ENCODE measurements at places on chromosomes 2 and 18. TPM values are rescaled to one million over a fixed set of nuclear protein-coding genes. Genes with fewer than 3 reads are reported as not detected.

GRCh38 chr2:217337771-217338170 lies 477.9 kb upstream of the TNP1 start:
- no peaks in the 10 kb centered on the region for H3K27me3 ChIP-seq
- DNase-seq, result no peak
- no peak overlapping the region for H3K4me3 ChIP-seq
- no peaks in the 10 kb centered on the region for H3K36me3 ChIP-seq
- H3K27ac ChIP-seq, result no peak overlapping the region

GRCh38 chr2:128347701-128348539 lies 29.3 kb upstream of the HS6ST1 start:
- no peaks in the 10 kb centered on the region for H3K36me3 ChIP-seq
- no peak overlapping the region for H3K4me3 ChIP-seq
- no peaks in the 10 kb centered on the region for H3K4me1 ChIP-seq
- DNase-seq, result peak; percentile 5
- no peak overlapping the region for H3K27ac ChIP-seq

The L3MBTL4 gene
- total RNA-seq, result 0.49 TPM

GRCh38 chr2:11546072-11546471 lies 12.2 kb downstream of the GREB1 start:
- no peaks in the 10 kb centered on the region for H3K27me3 ChIP-seq
- no peak overlapping the region for H3K4me3 ChIP-seq
- no peaks in the 10 kb centered on the region for H3K4me1 ChIP-seq
- no peak for DNase-seq
- H3K27ac ChIP-seq, result no peak overlapping the region
- no peaks in the 10 kb centered on the region for H3K36me3 ChIP-seq

The ACVR1C gene
- total RNA-seq, result 6.3 TPM

The CABLES1 gene
- not detected for total RNA-seq

GRCh38 chr18:36786686-36787085 lies 42.1 kb downstream of the TPGS2 start:
- no peaks in the 10 kb centered on the region for H3K4me1 ChIP-seq
- H3K4me3 ChIP-seq, result no peak overlapping the region
- H3K27ac ChIP-seq, result no peak overlapping the region
- H3K27me3 ChIP-seq, result no peaks in the 10 kb centered on the region

DNA sequence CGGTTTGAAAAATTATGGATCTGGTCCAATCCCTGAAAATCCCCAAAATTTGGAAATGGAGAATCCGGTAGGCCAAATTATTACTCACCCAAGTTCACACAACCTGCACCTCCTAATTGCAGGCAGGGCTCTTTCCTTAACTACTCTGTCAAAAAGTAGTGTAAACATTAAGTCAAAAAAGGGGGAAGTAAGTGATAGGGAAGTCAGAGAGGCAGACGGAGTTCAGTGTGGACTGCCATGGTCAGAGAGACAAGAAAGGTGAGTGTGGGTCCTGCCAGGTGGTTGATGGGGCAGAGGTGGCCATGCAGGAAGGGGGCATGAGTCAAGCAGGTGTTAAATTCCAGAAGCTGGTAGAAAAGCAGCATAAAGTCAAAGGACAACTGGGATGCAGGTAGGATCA lies 104.7 kb upstream of the STPG4 start:
- H3K4me3 ChIP-seq, result no peak overlapping the region
- no peak overlapping the region for H3K27ac ChIP-seq
- DNase-seq, result no peak
- H3K27me3 ChIP-seq, result no peaks in the 10 kb centered on the region

The MOB1A gene
- 135 TPM for total RNA-seq

The GCA gene
- 11.9 TPM for total RNA-seq

DNA sequence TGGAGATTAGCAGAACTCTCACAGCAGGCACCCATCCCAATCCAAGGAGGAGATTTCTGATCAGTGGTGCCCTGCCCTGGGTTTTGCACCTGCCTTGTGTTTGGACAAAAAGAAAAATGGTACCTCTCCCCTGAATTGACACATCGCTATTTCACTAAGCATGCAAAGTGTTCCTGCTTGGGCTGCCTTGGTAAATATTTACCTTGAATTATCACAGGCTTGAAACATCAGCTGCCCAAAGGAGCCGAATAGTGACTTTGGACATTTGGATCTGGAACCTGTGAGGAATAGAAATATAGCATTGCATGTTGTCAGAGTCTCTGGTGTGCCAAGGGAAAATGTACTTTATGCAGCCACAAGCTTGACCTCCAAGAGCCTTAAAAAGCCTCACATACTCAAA lies 926.4 kb upstream of the FANCL start:
- no peaks in the 10 kb centered on the region for H3K36me3 ChIP-seq
- H3K4me1 ChIP-seq, result no peaks in the 10 kb centered on the region
- no peak overlapping the region for H3K4me3 ChIP-seq
- no peaks in the 10 kb centered on the region for H3K27me3 ChIP-seq

DNA sequence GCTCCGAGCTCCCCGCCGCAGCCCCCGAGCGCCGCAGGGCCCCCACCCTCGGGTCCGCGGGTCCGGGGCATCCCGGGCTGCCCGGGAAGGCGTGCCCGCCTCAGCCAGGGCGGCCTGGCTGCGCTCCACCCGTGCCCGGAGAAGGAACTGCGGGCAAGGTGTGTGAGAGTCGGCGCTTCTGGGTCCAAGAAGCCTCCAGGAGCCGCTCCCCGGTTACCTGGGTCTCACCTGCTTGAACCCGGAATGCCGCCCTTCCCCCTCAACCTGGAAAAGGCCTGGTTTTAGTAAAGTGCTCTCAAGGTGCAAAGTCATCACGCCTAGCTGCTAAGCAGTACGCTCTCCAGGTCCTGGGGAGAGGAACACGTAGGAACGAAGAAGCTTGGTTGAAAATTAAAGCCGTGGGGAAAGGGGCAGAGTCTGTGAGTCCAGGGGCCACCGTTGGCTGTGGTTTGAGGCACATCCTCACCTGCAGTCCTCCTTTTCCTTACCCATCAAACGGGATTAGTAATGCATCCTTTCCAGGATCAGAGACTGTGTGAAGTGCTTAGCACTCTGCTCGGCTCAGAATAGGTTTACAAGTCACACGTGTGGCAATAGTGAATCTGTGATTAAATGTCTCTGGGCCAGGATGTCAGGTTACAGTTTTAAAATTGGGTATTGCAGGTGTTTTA lies 1.2 kb downstream of the ASAP2 start:
- DNase-seq, result no peak
- H3K27me3 ChIP-seq, result peaks cover 11% of the 10 kb centered on the region
- H3K4me1 ChIP-seq, result peaks cover 12% of the 10 kb centered on the region
- no peak overlapping the region for H3K4me3 ChIP-seq

GRCh38 chr2:151886241-151886640 lies 58.0 kb upstream of the ARL5A start:
- no peaks in the 10 kb centered on the region for H3K36me3 ChIP-seq
- no peak overlapping the region for H3K27ac ChIP-seq
- no peak overlapping the region for H3K4me3 ChIP-seq

DNA sequence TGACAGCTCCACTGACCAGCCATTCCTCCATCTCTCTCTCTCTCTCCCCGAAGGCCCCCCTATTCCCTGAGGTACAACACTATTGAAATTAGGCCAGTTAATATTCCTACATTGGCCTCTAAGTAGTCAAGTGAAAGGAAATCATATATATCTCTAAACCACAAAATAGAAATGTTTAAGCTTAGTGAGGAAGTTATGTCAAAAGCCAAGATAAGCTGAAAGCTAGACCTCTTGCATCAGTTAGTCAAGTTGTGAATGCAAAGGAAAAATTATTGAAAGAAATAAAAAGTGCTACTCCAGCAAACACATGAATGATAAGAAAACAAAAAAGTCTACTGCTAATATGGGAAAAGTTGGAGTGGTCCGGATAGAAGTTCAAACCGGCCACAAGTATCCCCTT lies 301.3 kb upstream of the RBMS1 start:
- no peak overlapping the region for H3K27ac ChIP-seq
- H3K4me1 ChIP-seq, result no peaks in the 10 kb centered on the region
- DNase-seq, result no peak
- no peaks in the 10 kb centered on the region for H3K27me3 ChIP-seq
- H3K4me3 ChIP-seq, result no peak overlapping the region

The COL3A1 gene
- not detected for total RNA-seq

DNA sequence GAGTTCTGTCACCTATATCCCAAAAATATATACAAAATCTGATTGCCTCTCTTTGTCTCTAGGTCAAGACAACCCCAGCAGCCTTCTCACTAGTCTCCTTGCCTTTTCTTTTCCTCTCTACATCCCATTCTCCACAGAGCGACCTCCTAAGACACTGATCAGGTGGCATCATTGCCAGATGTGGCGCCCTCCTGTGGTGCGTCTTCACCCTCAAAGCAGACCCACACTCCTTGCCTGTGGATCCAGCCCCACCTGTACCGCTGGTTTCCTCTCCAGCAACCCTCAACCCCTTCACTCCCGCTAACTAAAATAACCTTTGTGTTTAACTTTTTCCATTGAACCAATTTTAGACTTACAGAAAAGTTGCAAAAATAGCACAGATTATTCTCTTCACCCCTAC lies 273.3 kb downstream of the GLI2 start:
- no peak overlapping the region for H3K4me3 ChIP-seq
- DNase-seq, result no peak
- H3K36me3 ChIP-seq, result no peaks in the 10 kb centered on the region
- H3K27me3 ChIP-seq, result no peaks in the 10 kb centered on the region
- no peaks in the 10 kb centered on the region for H3K4me1 ChIP-seq

The DUSP11 gene
- 45.7 TPM for total RNA-seq

- no peak overlapping the region for H3K4me3 ChIP-seq
- peaks cover 5% of the 10 kb centered on the region for H3K4me1 ChIP-seq
- H3K27me3 ChIP-seq, result no peaks in the 10 kb centered on the region
- peaks cover 3% of the 10 kb centered on the region for H3K36me3 ChIP-seq
Observed at GRCh38 chr18:62982600-62983251, 267.4 kb downstream of the PHLPP1 start.

GRCh38 chr18:52875725-52876124 lies 535.7 kb downstream of the DCC start:
- H3K36me3 ChIP-seq, result no peaks in the 10 kb centered on the region
- H3K4me3 ChIP-seq, result no peak overlapping the region
- H3K4me1 ChIP-seq, result no peaks in the 10 kb centered on the region
- H3K27me3 ChIP-seq, result no peaks in the 10 kb centered on the region
- H3K27ac ChIP-seq, result no peak overlapping the region

GRCh38 chr2:101121174-101121573 lies 30.0 kb downstream of the TBC1D8 start:
- no peak for DNase-seq
- H3K27me3 ChIP-seq, result no peaks in the 10 kb centered on the region
- H3K4me1 ChIP-seq, result no peaks in the 10 kb centered on the region
- H3K27ac ChIP-seq, result no peak overlapping the region

The UGT1A4 gene
- not detected for total RNA-seq

DNA sequence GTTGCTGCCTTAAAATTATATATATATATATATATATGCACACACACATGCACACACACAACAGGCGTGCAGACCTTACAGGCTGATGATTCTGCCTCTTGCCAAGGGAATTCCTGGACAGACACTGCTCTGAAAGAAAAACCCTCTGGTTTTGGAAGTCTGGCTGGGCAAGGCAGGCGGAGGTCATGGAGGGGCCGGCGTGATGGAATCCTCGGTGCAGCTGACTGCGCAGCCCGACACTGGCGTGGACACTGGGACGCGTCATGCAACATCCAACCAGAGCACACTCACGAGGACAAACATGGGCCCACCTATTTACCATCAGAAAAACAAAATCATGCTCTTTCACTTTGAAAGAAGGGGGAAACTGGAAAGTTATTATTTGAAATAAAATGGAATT lies 235.3 kb downstream of the ZNF516 start:
- no peak overlapping the region for H3K4me3 ChIP-seq
- H3K4me1 ChIP-seq, result no peaks in the 10 kb centered on the region
- H3K27me3 ChIP-seq, result no peaks in the 10 kb centered on the region
- H3K36me3 ChIP-seq, result no peaks in the 10 kb centered on the region
- H3K27ac ChIP-seq, result no peak overlapping the region

GRCh38 chr18:13124411-13124810 lies 94.1 kb upstream of the LDLRAD4 start:
- no peak for DNase-seq
- no peak overlapping the region for H3K27ac ChIP-seq
- H3K27me3 ChIP-seq, result no peaks in the 10 kb centered on the region

DNA sequence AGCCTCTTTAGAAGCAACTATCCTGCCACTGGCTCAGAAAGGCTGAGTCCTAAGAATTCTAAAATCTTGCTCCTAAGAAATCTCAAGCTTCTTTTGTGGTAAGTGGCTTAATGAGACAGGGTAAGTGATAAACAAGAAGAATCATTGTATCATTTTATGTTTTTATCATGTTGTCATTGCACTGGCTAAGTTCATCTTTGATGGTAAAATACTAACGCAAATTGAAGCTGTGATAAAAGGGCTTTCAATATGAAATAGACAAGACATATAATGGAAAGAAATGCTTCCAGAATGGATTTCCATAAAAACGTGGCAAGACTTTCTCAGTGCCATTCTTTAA lies 21.6 kb upstream of the TTC39C start:
- peaks cover 96% of the 10 kb centered on the region for H3K4me1 ChIP-seq
- no peak for DNase-seq
- peaks cover 5% of the 10 kb centered on the region for H3K36me3 ChIP-seq
- H3K27ac ChIP-seq, result peak overlapping the region; percentile 78

DNA sequence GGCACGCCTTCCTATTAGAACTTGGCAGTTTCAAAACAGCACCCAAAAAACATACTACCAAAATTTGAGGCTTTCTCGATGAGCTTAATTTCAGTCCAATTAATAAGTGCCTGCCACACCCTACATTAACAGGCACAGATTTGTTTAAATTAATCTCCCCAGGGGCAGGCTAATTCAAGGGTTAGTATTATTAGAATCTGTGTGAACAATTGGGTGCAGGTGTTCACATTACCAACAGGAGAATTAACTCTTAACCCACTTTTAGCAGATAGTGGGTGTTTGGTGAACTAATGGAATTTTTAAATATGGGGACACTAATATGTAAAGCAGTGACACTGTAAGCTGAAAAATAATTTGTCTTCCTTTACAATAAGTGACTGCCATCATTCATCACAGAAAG lies 4.1 kb downstream of the MBD2 start:
- H3K4me3 ChIP-seq, result no peak overlapping the region
- no peak for DNase-seq
- H3K4me1 ChIP-seq, result peaks cover 70% of the 10 kb centered on the region
- no peaks in the 10 kb centered on the region for H3K36me3 ChIP-seq
- H3K27ac ChIP-seq, result no peak overlapping the region
- no peaks in the 10 kb centered on the region for H3K27me3 ChIP-seq

DNA sequence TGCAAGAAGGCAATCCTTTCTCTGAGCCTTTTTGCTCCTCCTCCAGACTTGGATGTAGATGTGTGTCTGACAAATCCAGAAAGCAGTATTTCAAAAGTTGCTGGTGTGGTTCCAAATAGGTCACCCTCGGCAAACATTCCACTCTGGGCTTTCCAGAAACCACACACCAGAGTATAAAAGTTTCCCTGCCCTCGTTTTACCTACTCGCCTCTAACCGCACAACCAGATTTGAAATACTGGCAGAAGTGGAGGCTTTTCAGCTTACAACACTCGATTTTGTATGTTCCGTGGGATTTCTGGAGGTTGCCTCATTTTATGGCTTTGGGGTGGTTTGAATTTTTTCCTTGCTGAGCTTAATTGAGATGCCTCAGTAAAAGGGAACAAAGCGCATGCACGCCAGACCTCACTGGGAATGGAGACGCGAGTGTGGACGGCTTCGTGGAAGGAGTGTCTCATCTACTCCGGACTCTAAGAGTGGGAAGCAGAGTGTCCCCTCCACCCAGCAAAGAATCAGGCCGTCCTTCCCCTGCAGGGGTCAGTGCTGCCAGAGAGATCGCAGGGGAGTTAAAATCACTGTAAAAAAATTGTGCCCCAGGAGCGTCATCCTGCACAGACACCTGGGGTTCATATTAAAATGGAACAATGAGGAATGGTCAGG lies 44.0 kb upstream of the RPL31 start:
- no peak overlapping the region for H3K4me3 ChIP-seq
- H3K4me1 ChIP-seq, result peaks cover 3% of the 10 kb centered on the region
- H3K27me3 ChIP-seq, result no peaks in the 10 kb centered on the region
- DNase-seq, result no peak
- H3K27ac ChIP-seq, result no peak overlapping the region
- H3K36me3 ChIP-seq, result no peaks in the 10 kb centered on the region

GRCh38 chr2:122236152-122236874 lies 480.9 kb downstream of the TSN start:
- DNase-seq, result no peak
- H3K27ac ChIP-seq, result no peak overlapping the region

Measured in CD4-positive, alpha-beta memory T cell (primary cell).